ENCODE measurements at places on chromosomes 11 and 22.

GRCh38 chr11:6402061-6402470, 11.8 kb downstream of the SMPD1 start:
- no peak for DNase-seq

GRCh38 chr22:38753948-38754750, 1.6 kb downstream of the SUN2 start:
- DNase-seq, result no peak

DNA sequence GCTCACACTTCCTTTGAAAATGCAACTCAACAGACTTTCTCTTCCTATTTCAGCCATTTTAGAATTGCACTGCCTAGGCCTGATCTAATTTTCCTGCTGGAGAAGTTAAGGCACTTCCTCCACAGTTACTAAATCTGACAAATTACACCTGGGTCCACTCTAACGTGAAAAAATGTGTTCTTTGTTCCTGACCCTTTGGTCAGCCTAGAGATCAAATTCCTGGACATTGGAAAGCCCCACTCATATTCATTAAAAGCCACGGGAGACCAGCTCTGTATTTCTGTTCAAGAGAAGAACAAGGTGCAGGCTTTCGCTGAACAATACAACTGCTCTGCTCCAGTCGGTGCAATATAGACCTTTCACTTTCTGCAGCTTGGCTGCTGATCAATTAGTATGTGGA, 96.6 kb downstream of the MPPED2 start:
- no peak for DNase-seq

GRCh38 chr22:26923531-26923930, 266.1 kb downstream of the MIAT start:
- no peak for DNase-seq

Measured in activated gamma-delta T cell (primary cell).